KBM-7 (cell line): ENCODE measurements at places on chromosomes 13 and 19.
A peak's percentile ranks its signal among the peaks of the same experiment; 100 is the strongest.

DNA sequence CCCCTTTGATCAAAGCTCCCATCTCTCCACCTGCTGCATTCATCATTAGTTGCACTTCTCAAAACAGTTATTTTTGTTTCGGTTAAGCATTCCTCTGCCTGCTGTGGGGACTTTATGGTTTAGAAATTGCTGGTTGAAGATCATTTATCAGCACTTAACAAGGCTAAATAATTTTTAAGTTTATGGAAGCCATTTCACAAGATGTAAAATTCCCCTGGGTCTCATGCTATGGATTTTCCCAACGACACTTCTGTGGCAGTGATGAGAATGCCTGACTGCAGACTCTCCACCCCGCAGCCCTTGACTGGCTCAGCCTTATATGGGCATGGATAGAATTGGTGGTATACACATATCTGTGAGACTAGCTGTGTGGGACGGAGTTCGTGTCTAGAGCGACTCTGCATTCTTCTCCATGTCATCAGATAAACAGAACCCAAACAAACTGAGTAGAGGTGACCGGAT, 52.8 kb downstream of the COL4A2 start:
- no peak for DNase-seq

GRCh38 chr19:16628183-16628983, at the start of gene MED26:
TSS of gene MED26 (minus strand) at chr19:16628204. CDS start at chr19:16627943, 261 bp downstream.
- DNase-seq, result peak; percentile 93

DNA sequence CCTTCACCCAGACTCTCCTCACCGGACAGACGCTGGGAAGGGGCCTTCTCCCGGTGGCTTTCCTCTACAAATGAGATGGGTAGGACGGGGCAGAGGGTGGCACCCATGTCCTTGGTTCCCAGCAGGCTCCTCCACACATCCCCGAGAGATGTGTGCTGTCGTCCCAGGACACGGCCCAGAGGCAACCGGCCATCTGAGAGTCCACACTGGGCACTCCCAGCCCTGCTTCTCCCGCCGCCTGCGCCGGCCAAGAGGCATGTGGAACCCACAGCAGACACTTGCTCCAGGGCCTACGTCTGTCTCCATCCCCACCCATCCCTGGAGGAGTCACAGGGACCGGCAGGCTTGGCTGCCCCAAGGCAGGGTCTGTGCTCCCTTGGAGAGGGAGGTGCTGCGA, 179.9 kb downstream of the KDM4B start:
- no peak for DNase-seq

DNA sequence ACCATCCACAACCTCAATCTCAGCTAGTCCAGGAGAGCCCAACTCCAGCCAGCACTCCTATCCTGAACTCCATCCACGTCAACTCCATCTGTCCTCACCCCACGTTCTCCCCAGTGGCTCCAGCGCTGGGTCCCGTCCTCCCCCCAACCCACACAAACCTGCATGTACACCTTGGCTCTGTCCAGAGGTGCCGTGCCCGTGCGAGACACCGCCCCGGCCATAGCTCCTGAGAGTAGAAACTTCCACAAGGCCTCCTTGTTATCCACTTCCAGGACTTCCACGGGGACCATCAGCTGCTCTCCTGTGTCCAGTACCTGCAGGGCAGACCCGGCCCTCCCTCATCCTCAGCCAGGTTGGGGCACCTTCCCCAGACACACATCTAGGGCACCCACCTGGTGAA, 1.7 kb downstream of the SLC25A41 start:
- DNase-seq, result no peak

- no peak for DNase-seq
Measured at GRCh38 chr13:100887729-100888151, 213.1 kb upstream of the TMTC4 start.
